ENCODE measurements at places on chromosomes 2 and 18. TPM values are rescaled to one million over a fixed set of nuclear protein-coding genes. Genes with fewer than 3 reads are reported as not detected.

GRCh38 chr2:9532421-9532820 lies 23.2 kb downstream of the ADAM17 start:
- DNase-seq = no peak

DNA sequence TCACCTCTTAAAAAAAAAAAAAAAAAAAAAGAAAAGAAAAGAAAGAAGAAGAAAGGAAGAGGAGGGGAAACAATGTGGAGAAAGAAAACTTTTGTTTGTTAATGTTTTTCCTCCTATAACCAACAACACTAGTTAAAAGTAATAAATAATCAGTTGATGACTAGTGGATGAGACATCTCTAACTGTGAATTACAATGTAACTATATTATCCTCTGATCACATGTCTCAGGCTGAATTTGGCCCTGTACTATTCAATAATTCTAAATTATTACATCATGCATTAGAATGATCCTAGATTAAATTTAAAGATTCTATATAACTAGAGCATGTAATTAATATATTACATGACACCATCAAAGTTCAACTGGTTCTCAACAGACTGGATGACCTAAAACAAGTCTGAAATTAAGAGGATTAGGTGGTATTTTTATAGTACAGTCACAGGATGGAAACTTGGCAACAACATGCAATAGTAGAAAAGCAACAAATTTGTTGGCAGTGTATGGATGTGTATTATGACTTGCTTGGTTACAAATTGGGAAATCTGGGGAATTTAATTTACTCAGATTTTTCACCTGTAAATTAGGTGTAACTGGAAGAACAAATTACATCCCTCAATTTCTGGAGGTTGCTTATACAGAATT lies 269.3 kb upstream of the SETBP1 start:
- DNase-seq = no peak

DNA sequence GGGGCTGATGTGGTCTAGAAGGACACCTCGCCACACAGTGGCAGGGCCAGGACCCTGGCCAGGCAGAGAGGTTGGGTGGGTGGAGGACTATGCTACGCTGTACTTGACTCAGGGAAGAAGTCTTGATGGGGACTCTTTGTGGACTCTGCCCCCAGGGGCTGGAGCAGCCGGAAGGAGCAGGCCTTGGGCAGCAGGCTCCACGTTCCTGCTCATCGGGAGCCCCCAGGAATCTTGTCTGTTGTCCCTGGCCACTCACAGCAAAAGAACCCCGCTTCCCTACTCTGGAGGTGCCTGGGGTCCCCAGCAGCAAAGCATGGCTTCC lies 79.0 kb downstream of the POLR1A start:
- no peak for DNase-seq

- no peak for DNase-seq
These were observed 30.2 kb upstream of the MAPRE2 start for GRCh38 chr18:35010993-35011392.

DNA sequence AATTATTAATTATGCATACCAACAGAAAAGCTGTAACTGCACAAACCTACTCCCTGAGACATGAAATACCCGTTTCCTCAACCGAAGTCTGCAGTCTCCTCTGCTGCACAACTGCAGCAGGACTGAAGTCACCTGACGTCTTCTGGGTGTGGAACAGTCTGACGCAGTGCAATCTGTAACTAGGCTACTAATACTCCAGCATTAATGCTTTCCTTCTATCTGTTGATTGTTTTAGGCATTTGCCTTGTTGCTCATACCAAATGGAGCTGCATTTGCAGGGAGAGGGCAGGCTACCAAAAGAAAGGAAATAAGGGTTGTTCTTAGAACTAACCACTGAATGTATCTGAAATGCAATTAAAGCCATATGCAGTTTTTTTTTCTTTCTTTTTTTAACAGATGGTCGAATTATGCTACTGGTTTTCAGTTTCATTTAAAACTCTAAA lies 40.1 kb downstream of the RTN4 start:
- no peak for DNase-seq

GRCh38 chr2:188291617-188292347 lies at the start of gene GULP1:
TSS of gene GULP1 (plus strand) at chr2:188291874. CDS start at chr2:188477703, 185,829 bp downstream.
- DNase-seq = no peak

DNA sequence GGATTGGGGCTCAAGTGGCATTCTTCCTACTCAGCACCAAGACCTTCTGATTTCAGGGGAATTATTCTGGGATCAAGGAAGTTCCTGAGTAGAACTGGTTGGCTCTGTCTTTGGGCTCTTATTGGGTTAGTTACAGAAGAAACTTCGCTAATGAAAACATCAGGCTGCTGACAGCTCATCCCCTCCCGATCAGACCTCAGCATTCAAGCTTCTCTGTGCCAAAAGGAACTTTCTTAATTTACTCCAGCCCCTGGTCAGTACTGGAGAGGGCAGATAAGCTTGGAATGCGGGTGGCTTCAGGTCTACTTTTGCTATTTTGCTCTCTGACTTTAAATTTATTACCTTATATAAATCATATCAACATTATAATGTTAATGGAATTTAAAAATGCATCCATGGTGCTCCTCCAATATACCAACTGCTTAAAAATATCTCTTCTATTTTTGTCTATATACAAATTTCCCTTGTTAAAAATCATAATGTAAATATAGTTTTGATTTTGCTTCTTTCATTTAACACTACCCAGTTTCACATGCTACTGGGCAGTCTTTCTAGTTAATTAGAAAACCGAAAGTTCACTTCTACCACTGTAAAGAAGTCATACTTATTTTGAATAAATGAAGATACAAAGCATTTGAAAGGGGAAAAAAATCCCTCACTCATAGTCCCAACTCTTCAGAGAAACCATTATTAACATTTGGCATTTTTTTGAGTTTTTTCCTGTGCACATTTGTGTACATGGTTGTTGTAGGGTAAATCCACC lies 34.4 kb downstream of the PCARE start:
- no peak for DNase-seq

- no peak for DNase-seq
These were observed 164.6 kb upstream of the TRIB2 start for GRCh38 chr2:12552092-12552491.

DNA sequence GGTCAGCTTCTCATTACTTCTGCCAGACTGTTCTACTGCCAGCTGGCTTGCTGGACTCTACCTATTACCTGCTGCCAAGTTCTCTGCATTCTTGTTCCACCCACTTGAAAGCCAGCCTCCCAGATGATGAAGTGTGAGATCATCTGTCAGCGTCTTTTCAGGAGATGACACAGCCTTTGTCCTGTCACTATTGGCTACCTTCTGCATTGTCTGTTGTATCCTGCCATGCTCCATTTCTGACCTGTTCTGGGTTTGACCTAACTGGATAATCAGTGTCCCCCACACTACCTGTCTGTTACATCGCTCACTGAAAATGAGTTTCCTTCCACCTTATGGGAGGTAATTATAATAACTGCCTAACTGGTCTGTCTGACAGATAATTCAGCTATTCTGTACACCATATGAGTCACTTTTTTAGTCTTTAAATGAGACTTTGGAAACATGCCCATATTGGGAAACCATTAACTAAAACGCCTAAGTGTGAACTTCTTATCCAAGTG lies 520.6 kb downstream of the METTL4 start:
- no peak for DNase-seq

DNA sequence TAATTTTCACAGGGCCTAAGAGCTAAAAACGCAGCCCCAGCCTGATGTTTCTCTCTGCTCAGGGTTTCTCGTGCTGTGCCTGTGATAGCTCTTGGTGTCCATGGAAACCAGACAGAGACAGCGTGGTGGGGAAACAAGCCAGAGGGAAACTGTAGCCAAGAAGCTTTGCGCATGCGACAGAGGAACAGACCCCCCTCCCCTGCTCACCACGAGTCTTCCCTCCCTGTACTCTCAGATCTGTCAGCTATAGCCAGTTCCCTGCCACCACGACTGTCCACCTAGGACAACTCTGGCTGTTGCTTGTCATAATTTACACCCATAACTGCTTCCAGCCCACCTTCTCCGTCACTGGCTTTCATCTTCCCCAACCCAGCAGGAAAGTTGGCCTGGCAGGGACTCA lies 13.2 kb upstream of the DNAJC27 start:
- DNase-seq = no peak

GRCh38 chr2:108417254-108417653 lies 31.8 kb upstream of the GCC2 start:
- DNase-seq = no peak

- no peak for DNase-seq
These were observed 698.1 kb upstream of the SETBP1 start for GRCh38 chr18:43982582-43982981.

DNA sequence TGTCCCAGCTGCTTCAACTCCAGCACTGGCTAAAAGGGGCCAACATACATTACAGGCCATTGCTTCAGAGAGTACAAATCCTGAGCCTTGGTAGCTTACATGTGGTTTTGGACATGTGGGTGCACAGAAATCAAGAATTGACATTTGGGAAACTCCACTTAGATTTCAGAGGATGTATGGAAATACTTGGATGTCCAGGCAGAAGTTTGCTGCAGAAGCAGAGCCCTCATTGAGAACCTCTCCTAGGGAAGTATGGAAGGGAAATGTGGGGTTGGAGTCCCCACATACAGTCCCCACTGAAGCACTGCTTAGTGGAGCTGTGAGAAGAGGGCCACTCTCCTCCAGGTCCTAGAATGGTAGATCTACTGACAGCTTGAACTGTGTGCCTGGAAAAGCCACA lies 218.0 kb upstream of the CWC22 start:
- DNase-seq = no peak

DNA sequence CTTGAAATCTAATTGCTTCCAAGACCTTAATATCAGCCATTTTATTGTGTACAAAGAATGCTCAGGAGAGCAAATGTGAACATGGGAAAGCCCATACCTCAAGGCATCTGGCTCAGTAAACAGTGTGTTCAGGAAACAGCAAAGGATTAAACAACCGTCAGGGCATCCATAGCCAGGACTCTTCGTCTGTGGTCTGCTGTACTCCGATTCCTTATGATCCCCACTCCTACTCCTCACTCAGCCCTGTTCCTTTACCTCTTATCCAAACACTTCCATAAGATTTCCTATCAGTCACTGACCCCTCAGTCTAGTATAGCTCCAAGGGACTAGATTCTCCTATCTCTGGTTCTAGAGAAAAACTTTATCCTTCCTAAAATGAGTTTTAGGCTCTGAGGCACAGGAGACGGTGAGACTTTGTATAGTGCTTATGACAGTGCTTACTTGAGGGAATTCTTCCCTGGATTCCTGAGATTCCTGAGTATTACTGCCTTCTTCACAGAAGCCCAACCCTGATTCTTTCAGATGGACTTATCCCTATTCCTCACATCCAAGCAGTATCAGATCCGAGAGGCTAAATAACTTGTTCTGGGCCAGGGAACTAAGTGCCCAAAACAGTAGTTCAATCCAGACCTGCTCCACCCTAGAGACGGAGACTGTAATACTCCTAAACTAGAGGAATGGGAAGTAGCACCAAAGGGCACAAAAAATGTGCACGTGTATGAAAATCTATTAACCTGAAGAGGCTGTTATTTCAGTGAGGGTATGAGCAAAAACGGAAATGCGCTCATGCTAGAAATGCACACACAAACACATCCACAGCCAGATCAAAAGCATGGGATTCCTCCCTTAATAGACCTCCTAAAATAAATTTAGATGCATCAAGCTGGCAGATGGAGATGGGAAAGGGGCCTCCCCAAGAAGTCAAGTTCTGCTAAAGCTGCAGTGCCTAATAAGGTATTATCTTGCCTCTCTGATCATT lies 42.1 kb upstream of the SIGLEC15 start:
- DNase-seq = no peak

- DNase-seq = no peak
These were observed 72.8 kb upstream of the LDLRAD4 start for GRCh38 chr18:13145636-13146190.

DNA sequence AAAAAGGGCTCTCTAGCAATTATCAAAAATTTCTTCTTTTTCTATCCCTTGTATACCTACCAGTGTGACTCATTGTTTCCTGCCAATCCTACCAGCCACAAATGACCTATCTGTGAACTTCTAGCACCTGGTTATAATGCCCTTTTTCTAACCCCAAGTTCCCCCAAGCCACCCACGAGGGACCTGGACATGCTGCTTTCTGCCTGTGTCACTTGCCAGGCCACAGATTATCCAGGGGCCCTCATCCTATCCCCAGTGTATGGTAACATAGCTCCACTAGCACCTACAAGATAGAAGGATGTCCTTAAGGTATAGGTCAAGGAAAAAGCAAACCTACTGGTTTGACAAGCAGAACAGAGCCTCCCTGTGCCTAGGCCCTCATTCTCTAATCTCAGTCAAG lies 26.8 kb downstream of the AAK1 start:
- DNase-seq = no peak

GRCh38 chr2:124967325-124967724 lies 942.2 kb downstream of the CNTNAP5 start:
- DNase-seq = no peak

DNA sequence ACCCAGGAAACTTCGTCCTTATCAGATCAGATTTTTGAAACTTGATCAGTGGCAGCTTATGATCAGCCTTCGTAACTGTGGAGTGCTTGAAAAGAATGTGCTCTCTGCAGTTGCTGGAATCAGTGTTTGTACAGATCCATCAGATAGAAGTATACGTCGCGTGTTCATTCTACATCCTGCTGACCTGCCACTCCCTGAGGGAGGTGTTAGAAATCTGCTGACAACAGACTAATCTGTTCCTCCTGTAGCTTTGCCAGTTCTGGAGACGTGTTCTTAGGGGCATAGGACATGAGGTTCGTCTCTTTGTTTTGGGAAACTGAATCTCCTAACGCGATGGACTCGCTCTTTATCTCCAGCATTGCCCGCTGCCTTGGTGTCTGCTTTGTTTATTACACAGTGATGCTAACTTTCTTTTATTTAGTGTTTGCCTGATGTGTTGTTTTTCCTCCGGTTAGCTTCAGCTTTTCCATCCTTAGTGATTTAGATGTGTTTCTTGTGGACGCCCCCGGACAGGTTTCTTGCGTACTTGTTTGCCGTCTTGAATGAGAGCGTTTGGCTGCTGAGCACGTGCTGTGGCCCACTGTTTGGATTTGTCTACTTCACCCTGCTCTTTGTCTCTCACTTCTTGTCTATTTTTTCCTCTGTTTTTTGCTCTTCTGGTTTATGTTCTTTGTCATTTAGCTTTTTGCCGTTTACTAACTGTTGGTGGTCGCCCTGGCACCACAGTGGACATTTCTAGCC lies 17.4 kb upstream of the GAL3ST2 start:
- DNase-seq = no peak

DNA sequence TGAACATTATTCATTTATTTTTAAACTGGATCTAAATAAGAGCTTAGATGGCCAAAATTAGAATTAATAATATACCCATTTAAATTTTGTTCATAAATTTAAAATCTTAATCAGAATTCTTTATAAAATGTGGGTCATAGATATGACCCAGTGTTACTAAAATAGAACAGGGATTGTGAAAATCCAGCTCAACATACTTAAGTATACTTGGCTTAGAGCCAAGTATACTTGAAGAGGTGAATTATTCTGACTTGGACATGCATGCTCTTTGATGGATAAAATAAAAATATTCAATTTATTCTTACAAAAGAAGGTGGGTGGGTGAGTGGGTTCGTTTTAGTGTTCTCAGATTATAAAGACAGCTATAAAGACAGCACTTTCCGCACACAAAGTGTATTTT lies 70.7 kb downstream of the SPOPL start:
- no peak for DNase-seq

Gene HOXD3
- not detected for total RNA-seq

Measured in CD8-positive, alpha-beta memory T cell (primary cell).